ENCODE measurements at places on chromosomes 6 and 20.

GRCh38 chr20:13229538-13229937 is 8.5 kb downstream of the ISM1 start:
- DNase-seq: no peak

GRCh38 chr6:105077596-105078385 is 102.0 kb downstream of the POPDC3 start:
- no peak for DNase-seq

DNA sequence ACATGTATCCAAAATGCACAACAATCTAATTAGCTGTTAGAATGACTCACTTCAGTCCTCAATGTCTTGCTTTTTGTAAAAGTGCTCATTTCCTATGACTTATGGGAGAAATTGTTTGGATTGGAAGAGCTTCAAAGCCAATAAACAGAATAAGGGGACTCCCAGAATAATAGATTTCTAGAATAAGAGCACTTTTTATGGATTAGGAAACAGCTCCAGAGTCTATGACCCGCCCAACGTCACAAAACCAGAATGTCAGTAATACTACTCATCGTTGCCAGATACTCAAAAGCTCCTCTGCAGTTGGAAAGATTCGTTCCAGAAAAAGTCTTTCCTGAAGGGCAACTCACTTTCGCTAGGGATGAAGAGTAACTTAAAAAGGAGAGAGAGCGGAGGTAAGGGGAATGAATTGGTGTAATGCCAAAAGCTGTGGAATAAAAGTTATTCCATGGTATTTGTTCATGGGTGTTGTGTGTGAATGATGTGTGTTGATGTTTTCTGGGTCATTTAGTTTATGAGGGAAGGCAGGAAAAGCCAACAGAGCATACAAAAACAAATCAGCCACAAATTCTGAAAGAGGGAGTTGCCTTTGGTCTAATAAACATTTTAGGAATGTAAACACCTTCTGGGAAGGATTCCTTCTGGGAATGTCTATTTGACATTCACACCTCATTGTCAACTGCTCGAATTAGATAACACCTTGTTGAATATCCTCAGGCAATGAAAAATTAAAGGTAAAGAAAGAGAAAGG is 64.6 kb downstream of the SYNE1 start:
- no peak for DNase-seq

DNA sequence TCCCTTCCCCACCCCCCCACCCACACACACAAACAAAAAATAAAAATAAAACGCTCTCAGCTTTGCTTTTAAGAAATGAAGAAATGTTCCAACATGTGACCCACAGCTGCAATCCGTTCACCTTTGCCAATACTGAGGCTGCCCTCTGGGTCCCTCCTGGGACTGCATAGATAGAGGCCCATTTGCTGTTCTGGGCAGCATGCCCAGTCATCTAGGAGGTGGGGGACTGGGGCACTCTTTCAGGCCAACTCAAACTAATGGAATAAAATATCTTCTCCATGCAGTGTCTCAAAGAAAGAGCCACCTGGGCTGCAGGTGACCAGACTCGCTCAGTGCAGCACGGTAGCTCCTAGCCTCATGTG is 79.9 kb downstream of the SLC22A3 start:
- no peak for DNase-seq

GRCh38 chr6:32785781-32786533 is 22.6 kb upstream of the HLA-DQB2 start:
- peak; percentile 30 for DNase-seq

DNA sequence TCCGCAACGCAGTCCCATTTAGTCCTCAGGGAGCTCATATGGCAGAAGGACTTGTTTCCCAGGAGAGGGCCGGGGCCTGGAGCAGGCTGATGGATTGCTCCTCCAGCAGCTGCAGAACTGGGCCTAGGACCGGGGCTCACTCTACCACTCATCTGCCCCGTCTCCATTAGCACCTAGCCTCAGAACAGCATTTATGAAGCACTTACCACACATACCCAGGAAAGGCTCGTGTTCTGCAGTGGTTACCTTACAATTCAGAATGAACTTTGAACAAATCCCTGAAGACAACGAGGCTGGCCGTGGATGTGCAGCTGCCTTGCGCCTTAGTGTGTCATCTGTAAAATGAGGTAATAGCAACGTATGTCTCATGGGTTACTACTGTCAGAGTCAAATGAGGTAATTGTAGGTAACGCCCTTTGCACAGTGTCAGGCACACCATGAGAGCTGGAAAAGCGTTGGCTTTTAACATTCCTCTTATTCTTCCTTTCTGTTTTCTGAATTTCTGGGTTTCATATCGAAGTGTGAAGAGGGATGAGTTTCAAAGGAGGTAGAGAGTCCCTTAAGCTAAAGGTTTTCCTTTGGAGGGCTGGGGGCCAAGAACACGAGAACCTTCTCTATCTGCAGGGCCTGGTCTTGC is 46.3 kb upstream of the CD93 start:
- DNase-seq: no peak

GRCh38 chr20:11261533-11262000 is 587.8 kb upstream of the JAG1 start:
- DNase-seq: no peak

- no peak for DNase-seq
Measured at GRCh38 chr6:42359021-42359420, 92.7 kb downstream of the TRERF1 start.

- DNase-seq: no peak
Measured at GRCh38 chr6:13428583-13429405, 58.6 kb downstream of the GFOD1 start.

DNA sequence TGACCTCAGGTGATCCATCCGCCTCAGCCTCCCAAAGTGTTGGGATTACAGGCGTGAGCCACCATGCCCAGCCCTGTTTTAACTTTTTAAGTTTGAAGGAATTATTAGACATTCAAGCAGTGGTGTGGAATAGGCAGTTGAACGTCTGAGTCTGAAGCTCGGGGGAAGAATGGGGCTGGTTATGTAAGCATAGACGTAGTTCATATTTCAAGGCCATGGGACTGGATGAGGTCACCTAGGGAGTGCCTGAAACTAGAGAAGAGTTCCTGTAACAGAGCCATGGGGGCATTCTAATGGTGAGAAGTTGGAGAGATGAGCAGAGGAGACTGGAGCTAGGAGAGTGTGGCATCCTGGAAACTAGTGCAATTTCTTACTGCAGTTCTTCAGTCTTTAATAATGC is 6.4 kb downstream of the CDKAL1 start:
- DNase-seq: no peak

- no peak for DNase-seq
Measured at GRCh38 chr6:158011980-158012566, 30.4 kb downstream of the SYNJ2 start.

GRCh38 chr6:163419413-163420288 is 5.1 kb downstream of the QKI start:
- no peak for DNase-seq

DNA sequence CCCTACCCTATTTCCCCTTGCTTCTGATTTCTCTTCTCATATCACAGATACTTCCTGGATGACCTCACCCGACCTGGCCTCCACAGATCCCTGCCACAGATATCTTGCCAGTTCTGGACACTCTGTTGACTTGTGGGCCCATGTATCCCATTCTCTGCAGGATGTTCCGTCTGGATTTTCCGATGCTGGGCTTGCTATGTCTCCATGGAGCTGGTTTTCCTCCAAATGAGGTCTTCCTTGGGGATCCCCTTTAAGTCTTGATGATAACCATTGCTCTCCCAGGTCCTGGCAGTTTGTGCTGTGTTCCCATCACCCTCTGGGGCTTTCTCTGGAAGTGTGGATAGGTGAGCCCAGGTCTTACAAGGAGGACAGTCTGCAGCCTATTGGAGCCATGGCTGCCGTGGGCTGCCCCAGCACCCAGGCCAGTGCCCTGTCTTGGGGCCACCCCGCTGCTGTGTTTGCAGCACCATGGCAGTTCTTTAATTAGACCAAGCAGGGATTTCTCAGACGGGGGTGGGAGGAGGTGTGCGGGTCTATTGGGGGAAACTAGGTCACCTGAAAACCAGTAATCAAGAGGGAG is 23.9 kb downstream of the PPP1R16B start:
- no peak for DNase-seq

DNA sequence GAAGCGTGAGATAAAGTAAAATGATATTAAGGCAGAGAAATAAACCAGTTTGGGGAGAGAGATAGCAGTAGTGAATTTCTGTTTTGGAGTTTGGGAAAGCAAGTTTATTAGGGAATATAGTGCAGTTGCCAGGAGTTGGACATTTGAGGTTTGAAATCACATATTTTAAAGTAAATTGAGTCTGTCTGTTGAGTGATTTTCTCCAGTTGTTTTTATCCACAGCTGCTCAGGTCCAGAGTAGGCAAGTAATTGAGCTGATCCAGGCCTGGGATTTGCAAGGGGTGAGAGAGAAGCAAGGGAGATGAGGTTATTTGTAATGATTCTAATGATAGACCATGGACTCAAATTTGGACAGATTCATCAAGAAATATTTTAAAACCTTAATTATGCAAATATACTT is 481.9 kb downstream of the UTRN start:
- DNase-seq: no peak

DNA sequence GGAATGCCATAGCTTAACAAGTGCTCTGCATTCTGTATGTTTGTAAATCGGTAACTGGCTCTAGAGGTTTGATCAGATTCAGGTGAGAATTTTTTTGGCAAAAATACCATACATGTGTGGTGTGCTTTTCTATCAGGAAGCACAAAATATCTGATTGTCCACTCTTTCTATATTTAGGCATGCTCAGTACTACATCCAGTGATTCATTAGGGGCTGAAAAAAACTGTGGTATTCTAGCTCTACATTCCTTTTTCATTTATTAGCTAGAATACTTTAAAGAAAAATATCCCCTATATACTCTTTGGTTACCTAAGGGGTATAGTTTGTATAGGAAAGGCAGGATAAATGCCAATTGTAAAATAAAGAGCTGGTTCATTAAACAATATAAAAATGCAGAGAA is 10.6 kb upstream of the ELOVL2 start:
- no peak for DNase-seq

DNA sequence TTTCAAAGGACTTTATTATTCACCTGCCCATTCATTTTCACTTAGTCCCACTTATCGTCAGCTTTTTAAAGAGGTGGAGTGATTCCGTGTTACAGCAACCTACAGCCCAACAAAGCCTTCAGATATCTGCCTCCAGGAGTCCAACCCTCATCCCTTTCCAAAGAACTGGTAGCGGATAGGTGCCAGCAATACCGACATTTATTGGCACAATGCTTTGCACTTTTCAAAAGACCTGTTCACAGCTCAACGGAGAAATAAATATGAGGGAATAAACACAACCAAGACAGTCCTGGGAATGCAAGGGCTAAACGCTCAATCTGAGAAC is 819 bp upstream of the MTRF1L start:
- no peak for DNase-seq

DNA sequence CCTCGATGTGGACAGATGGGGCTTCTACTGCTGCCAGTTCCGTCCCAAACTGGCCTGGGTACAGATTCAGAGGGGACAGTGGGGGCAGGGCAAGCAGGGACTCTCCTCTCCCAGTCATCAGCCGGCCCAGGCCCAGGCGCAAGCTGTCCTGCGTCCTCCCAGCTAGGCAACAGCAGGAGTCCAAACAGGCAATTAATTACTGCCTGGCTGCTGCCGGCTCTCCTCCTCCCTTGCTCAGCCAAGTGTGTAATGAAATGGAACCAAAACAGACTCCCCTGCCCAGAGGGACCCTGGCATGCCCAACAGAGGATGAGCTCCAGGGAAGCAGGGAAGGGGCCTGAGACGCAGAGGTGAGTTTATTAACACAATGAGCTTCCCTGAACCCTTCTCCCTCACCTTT is 17.8 kb upstream of the SLC32A1 start:
- no peak for DNase-seq
